NCI-H1417 (cell line): ENCODE measurements at places on chromosomes 13 and 19.

GRCh38 chr13:60150538-60150937 lies 13.2 kb downstream of the DIAPH3 start:
- no peak for DNase-seq

- peak; percentile 94 for DNase-seq
Measured at GRCh38 chr13:62537593-62537992, 1121.9 kb upstream of the PCDH20 start.

GRCh38 chr19:45653634-45654033 lies 14.4 kb upstream of the GIPR start:
- DNase-seq = no peak

GRCh38 chr19:50378863-50379236 lies 2.6 kb downstream of the NR1H2 start:
- no peak for DNase-seq

DNA sequence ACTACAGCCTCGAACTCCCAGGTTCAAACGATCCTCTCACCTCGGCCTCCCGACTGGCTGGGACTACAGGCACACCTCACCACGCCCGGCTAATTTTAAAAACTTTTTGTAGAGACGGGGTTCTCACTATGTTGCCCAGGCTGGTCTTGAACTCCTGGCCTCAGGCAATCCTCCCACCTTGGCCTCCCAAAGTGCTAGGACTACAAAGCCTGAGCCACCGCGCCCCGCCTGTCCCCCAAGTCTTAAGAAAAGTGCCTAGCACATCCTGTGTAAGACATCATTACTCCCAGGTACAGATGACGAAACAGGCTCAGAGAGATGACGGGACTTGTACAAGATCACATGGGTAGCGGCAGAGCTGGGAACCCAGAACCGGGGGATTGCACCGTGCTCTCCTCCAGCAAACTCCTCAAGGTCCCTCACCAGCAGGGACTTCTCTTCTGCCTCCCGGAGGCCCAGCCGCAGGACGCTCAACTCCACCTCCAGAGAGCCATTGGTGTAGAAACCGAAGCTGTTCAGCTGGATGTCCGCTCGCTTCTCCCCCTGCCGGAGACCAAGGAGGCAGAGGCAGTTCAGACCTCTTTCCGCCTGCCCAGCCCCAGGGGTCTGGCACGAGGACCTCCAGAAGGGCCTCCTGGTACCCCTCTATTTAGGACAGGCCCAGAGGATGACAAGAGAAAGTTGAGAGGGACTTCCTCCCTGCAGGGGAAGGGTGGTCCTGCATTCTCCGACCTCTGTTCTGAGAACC lies 1.0 kb downstream of the GPR108 start:
- no peak for DNase-seq

- no peak for DNase-seq
Measured at GRCh38 chr19:54653181-54653809, 9.5 kb upstream of the LILRB4 start.

- DNase-seq = no peak
Measured at GRCh38 chr13:90838317-90838960, 509.0 kb upstream of the MIR17HG start.

DNA sequence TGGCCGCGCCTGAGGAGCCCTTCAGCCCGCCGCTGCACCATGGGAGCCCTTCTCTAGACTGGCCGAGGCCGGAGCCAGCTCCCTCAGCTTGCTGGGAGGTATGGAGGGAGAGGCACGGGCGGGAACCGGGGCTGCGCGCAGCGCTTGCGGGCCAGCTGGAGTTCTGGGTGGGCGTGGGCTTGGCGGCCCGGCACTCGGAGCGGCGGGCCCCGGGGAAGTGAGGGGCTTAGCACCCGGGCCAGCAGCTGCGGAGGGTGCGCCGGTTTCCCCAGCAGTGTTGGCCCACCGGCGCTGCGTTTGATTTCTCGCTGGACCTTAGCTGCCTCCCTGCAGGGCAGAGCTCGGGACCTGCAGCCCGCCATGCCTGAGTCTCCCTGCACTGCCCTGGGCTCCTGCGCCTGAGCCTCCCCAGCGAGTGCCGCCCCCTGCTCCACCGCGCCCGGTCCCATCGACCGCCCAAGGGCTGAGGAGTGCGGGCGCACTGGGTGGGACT lies 1890.0 kb upstream of the PCDH20 start:
- no peak for DNase-seq

- DNase-seq = no peak
Measured at GRCh38 chr13:100394005-100394695, 194.4 kb downstream of the GGACT start.

GRCh38 chr13:77535448-77535847 lies at the start of gene SCEL:
TSS of gene SCEL (plus strand) at chr13:77535706. CDS start at chr13:77555876, 20,170 bp downstream.
- no peak for DNase-seq

GRCh38 chr13:21759463-21759862 lies 88.6 kb downstream of the FGF9 start:
- no peak for DNase-seq

- no peak for DNase-seq
Measured at GRCh38 chr19:15595069-15595468, 19.9 kb upstream of the CYP4F8 start.

GRCh38 chr13:84447640-84447978 lies 565.3 kb upstream of the SLITRK1 start:
- no peak for DNase-seq

DNA sequence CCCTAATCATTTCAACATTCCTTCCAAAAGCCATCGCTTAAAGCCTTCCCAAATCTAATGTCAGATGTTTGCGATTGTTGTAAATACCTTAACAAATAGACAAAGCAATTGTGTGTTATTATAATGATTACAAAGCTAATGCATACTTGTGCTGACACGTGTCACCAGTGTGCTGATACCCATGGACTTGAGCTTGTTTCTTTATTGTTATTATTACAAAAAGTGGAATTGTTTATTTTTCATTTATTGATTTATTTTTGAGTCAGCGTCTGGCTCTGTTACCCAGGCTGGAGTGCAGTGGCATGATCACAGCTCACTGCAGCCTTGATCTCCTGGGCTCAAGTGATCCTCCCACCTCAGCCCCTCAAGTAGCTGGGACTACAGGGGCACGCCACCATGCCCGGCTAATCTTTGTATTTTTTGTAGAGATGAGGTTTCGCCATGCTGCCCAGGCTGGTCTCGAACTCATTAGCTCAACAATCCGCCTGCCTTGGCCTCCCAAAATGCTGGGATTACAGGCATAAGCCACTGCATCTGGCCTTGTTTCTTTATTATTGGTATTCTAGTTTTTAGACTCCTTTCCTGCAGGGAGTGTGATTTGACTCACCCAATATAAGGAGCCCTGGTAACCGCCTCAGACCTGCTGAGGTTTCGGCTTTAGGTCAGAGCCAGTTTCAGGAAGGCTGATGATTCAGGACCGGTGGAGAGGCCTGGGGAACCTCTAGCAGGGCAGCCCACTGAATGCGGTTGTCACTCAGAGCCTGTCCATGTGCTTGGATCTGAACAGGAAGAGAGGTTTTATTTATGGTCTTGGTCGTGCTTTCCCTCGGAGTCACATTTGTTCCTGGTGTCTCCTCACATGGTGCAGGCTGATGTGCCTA lies 2.1 kb upstream of the FBXO17 start:
- no peak for DNase-seq

DNA sequence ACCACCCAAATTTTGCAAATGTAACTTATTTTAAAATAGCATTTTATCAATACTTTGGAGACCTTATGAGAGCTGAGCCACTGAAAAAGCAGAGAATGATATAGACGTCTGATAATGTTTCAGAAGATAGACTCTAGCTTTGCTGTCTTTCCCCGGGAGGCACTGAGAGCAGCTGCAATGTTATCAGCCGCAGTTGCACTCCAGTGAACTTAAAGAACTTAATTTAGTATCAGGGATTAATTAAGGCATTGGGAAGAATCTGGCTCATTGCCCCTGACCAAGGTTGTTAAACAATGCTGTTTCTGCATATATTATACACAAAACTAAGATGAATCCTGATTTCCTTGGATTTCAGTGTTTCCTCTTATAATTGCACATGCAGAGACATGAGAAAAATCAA lies 75.7 kb upstream of the SGCG start:
- DNase-seq = no peak

DNA sequence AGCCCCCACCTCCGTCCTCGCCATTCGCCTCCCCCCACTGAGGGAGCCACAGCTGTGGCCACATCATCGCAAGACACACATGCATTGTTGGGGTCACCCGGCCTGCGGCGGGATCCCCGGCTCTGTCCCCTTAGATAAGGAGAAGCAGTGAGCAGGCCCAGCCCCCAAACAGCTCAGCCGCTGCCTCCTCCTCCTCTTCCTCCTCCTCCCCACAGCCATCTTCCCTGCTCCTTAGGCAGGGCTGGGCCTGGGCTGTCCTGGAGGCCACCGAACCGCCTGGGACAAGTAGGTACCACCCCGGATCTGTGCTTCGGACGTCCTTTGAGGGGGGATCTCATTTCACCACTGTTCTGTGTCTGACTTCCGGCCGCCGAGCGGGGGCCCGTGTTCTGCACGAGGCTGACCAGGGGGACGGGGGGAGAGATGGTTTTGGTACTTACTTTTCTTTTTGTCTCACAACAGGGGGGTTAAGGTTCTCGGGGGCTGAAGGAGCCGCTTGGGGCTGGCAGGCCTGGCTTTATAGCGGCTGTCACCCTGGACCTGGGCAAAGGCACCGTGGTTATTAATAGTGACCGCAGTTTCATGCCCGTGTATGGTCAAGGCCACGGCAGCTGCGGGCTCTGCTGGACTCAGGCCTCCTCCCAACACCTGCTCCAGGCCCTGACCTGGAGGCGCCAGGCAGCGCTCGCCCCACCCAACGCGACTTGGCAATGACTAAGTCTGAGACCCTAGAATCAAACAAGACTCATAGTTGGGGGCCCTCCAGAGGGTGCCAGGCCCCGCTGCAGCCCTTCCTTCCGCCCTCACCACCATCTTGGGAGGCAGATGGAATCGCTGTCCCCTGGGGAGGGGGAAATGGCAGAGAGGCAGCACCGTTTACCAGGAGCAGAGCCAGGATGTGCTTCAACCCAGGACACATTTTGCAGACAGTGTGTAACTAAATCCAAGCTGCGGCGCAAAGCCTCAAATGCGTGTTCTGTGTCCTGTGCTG lies 18.3 kb downstream of the NMRK2 start:
- DNase-seq = peak; percentile 29

DNA sequence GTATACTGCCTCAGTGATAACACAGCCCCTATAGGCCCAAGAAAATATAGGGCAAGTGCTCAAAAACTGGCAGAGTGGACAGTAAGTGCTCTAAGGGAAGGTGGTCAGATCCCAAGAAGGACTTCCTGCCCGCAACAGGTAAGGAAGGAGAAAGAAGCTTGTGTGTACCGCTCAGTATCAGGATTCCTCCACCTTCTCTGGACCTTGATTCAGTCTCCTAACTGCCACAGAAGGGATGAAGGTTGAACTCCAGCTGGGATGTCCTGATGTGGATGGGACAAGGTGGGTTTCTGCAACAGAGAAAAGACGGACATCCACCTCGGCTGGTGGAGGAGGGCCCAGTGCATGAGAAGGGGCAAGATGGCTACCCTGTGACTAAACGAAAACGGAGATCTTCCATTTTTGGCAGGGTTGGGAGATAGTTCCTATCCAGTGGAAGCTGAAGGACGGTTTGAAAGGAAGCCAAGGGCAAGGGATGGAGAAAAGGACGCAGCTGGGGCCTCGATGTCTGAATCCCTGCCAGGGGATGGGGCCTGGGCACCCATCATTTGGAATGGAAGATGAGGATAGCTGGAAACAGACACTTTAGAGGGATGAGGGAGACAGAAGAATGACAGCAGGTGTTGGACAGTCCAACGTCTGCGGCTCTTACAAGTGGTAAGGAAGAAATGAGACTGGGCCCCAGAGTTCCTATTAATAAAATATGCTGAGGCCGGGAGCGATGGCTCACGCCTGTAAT lies 1.3 kb upstream of the ATF5 start:
- no peak for DNase-seq

- no peak for DNase-seq
Measured at GRCh38 chr13:27336014-27336673, 65.5 kb downstream of the RASL11A start.

DNA sequence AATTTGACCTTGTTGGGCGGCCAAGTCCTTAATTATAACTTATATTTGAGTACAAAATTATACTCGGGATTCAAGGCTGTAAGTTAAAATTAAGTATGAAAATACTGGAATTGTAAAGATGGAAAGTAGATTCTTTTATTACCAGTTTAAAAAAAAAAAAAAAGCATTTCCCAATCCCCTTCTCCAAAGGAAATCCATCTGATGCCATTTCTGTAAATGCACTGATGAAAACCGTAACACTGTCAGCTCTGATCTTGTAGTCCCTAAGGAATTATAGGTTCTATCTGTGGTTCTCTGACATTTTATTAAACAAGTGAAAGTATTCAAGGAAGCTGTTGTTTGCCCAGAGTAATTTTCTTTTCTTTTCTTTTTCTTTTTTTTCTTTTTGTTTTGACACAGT lies 41.6 kb upstream of the HNRNPA1L2 start:
- DNase-seq = no peak

GRCh38 chr13:38897521-38897920 lies 93.1 kb downstream of the STOML3 start:
- DNase-seq = no peak

DNA sequence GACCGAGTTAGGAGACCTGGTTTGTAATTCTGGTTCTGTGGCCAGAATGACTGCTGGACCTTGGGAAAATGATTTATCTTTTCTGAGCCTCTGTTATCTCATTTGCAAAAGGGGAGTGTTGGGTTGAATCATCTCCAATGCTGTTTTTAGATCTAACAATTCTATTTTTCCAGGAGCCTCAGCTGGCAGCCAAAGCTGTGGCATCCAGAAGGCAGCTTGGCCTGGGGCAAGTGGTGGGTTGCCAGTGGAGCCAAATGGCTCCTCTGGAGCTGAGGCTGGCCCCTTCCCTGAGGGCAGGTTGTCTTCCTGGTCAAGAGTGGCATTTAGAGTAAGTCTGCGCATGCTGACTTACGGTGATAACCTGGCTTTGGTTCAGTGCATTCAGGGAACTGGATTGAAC lies 21.3 kb downstream of the B3GLCT start:
- no peak for DNase-seq

- no peak for DNase-seq
Measured at GRCh38 chr13:112434937-112435523, 58.9 kb downstream of the SPACA7 start.

DNA sequence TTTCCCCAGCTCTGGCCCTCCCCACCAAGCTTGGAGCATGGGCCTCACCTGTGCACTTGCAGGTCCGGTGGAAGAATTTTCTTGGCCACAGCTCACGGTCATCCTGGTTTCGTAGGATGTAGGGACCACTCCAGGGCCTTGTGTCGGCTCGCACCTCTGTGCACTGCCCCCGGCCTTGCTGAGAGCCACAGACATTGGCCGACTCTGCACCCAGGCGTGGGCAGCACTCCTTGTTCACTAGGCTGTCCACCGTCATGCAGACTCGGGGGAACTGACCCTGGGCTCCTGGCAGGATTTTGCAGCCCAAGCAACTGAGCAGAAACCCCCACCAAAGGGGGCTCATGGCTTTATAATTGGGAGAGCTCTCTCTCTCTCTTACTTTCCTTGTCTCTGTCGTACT lies 569 bp downstream of the DCT start:
- no peak for DNase-seq

DNA sequence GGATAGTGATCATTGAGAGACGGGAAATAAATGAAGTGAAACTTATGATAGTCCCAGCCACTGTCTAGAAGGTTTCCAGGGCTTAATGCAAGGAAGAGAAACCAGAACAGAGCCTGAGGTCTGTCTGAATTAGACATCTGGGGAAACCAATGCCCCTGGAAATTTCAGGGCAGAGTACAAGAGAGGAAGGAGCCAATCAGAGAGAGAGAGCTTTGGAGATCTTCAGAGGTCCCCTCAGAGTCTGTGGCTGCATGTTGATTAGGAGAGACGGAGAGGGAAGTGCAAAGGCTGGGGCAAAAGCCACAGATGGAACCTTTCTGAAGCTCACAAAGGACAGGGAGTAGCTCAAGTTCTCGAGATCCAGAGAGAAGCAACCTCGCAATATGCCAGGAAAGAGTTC lies 378.0 kb downstream of the DNAJC15 start:
- no peak for DNase-seq
